ENCODE measurements at places on chromosomes 1 and 21. TPM values are rescaled to one million over a fixed set of nuclear protein-coding genes. Genes with fewer than 3 reads are reported as not detected.

PHLDA3 gene
- 1.4 TPM for total RNA-seq

GRCh38 chr21:38958940-38959691, 153.4 kb downstream of the ETS2 start:
- peak; percentile 67 for DNase-seq

- no peak for DNase-seq
Observed at GRCh38 chr1:9591669-9592509, 3.2 kb downstream of the TMEM201 start.

- DNase-seq, result no peak
Observed at GRCh38 chr1:224500796-224501195, 66.2 kb upstream of the WDR26 start.

ADCY10 gene
- 0.44 TPM for total RNA-seq

DNA sequence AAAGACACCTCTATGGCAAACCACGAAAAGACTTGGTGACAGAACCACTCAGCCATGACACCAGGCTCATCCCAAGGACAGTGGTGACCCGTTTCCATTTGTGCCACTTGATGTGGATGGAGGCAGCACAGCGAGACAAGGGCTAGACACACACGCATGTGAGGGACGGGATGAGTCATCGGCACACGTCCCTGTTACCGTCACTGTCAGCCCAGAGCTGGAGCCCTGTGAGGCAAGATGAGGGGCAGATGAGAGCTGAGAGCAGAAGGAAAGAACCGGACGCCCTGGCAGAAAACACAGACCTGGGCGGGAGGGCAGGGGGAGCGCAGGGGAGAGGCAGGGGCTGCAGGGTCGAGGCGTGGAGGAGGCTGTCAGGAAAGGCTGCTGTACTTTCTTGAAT, 57.8 kb downstream of the SIK1 start:
- no peak for DNase-seq

FAM151A gene
- total RNA-seq, result 0.12 TPM

- DNase-seq, result no peak
Observed at GRCh38 chr1:7094086-7094485, 308.8 kb downstream of the CAMTA1 start.
